ENCODE measurements at places on chromosomes 1 and 21.

DNA sequence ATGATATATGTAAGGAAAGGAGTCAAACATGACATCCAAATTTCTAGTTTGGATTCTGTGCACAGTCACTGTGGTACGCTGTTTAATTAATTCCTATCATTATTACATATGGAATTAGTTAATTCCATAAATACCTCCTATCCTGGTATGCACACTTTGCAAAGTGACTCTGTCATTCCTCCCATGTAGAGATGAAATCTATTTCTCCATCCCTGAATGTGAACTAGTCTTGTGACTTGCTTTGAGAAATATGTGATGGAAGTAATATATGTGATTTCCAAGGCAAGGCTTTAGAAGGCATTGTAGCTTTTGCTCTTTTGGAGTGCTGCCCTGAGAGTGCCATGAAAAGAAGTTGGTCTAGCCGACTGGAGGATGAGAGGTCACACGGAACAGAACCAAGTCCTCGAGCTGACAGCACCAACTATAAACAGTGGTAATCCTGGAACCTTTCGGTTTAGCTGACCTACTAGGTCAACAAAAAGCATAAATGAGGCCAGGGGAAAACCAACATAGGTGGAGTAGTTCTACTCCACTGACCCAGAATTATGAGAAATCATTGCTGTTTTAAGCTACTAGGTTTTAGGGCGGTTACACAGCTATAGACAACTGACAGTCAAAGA is 1.5 kb downstream of the SELENOF start:
- DNase-seq = no peak

DNA sequence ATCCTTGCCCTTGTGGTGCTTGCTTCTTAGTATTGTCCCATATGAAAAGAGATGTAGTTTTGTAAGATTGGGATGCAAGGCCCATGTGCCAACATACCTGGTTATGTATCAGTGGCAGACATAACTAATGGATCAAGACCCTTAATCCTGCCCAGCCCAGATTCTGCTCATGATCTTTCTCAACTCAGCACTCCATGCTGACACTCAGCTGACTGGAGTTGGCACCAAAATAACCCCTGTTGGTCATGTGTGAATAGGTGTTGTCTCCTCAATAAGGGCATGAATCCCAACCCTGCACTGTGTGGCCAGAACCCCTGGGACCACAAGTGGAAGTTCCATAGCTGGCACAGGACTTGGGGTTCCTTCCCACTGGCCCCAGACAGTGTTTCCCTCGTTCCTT is 13.9 kb upstream of the CNR2 start:
- no peak for DNase-seq

DNA sequence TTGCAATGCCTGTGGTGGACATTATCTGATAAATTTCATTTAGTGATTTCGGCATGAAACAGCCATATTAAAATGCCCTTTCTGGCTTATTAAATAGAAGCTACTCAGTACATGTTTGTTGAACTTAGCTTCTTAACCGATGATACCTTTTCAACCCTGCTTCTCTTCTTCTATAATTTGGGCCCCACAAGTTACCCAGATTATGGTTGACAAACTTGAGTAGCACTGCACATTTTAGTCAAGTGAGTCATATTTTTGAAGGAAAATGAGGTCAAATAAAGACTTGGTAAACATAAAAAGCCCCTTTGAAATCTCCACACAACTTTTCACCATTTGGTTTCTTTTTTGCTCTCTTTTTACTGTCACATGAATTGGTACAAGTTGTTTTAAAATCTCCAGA is 33.8 kb downstream of the GIPC2 start:
- DNase-seq = no peak

GRCh38 chr21:36211660-36212512 is 55.3 kb downstream of the DOP1B start:
- DNase-seq = no peak

GRCh38 chr1:192284927-192285326 is 31.9 kb upstream of the RGS21 start:
- DNase-seq = no peak

DNA sequence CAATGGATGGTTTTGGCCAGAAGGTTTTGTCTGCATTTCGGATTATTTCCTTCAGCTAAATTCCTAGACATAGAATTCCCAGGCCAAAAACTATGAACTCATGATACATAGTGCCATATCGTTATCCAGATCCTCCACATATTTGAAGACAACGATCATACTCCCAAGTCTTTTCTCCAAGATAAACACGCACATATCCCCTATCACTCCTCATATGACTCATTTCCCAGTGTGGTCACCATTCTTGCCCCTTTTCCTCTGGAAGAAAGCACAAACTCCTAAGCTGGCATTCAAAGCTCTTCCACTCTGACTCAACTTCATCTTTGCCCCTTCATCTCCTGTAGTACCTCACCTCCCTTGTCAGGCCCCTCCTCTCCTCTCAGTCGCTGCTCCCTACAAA is 277.6 kb downstream of the PLPP3 start:
- DNase-seq = no peak

DNA sequence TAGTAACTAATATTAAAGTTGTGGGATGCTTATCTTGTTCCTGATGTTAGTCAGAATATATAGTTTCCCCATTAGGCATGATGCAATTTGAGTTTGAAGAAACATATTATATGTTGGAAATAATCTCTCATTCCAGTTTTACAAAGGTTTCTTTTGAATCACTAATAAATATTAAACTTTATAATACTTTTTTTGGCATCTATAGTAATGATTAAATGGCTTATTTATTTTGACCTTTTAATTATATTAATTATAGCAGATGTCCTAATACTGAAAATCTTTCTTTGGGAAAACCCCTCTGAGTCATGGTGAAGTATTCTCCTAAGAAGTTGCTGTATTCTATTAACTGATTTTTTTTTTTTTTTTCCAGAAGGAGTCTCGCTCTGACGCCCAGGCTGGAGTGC is 28.5 kb upstream of the PTGS2 start:
- DNase-seq = no peak

GRCh38 chr1:168343566-168343965 is 62.9 kb downstream of the TBX19 start:
- no peak for DNase-seq

GRCh38 chr1:239587574-239588369 is 201.4 kb downstream of the CHRM3 start:
- DNase-seq = no peak

DNA sequence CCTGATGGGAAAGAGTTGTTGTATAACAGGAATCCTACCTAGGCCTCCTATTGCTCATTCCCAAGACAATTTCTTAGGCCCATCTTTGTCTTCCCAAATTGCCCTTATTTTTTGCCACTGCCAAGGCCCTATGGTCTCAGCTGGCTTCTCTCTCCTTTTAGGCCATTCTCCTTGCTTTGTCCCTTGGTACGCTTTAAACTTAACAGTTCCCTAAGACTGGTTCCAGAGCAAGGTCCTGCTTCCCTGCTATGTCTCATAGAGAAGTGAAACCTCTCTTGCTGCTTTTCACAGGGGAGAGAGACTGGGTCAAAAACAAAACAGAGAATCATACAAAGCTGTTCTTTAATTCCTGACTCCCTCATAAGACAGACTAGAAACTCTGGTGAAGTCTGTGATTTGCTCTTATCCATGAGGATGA is 77.1 kb downstream of the XCL2 start:
- DNase-seq = no peak

DNA sequence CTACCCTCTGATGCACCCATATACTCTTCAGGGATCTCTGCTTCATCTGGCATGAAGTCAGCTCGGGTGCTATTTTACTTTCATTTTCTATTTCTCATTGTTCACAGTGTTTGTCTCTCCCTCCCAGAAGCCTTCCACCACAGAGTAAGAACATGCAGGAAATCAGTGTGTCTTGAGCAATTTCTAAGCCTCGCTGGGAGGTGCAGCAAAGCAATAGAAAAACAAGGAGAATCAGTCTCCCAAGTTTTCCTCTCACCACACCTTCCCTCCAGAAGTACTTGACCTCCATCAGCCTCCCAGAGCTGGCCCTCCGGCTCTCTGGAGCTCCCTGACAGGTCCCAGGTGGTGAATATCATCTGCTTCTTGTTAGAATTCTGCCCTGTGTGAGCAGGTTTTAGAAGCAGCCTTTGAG is 594.7 kb upstream of the CAMK1G start:
- no peak for DNase-seq

DNA sequence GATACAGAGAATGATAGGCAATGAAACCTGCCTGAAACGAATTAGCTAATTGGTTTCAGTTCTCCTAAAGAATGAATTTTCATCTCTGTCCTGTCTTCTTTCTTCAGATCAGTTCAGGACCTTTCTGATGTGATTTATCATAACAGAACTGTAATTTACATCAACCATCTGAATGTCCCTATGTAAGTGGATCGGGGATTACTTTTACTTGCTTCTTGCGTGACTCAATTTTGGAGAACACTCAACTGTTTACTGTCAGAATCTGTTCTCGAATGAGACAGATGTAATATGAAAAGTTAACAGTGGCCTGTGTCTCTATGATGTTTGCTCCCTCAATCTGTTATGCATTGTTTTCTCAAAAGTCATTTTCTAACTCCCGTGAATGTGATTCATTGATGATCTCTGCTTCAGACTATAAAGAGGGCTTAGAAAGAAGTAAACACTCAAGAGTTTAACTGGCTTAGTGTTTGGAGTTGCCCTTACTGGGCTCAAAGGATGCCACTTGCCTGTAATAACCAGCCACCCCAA is 111.0 kb downstream of the GABPA start:
- DNase-seq = no peak

GRCh38 chr1:4150262-4150661 is 250.2 kb upstream of the C1orf174 start:
- DNase-seq = no peak

DNA sequence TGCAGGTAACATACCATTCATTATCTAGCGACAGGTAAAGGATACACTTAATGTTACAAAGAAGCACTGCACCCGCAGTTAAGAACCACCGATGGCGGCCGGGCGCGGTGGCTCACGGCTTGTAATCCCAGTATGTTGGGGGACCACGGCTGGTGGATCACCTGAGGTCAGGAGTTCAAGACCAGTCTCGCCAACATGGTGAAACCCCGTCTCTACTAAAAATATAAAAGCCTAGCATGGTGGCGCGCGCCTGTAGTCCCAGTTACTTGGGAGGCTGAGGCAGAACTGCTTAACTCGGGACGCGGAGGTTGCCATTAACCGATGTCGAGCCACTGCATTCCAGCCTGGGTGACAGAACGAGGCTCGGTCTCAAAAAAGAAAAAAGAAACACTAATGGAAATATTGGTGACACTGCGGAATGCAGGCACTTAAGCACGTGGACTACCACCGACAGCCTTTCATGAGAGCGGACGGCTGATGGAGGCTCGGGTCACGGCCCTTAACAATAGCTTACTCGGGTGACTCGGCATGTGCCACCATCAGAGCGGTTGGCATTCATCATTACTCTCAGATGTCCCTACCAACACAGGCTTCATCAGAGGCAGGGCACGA is 542 bp downstream of the GAS5 start:
- no peak for DNase-seq

DNA sequence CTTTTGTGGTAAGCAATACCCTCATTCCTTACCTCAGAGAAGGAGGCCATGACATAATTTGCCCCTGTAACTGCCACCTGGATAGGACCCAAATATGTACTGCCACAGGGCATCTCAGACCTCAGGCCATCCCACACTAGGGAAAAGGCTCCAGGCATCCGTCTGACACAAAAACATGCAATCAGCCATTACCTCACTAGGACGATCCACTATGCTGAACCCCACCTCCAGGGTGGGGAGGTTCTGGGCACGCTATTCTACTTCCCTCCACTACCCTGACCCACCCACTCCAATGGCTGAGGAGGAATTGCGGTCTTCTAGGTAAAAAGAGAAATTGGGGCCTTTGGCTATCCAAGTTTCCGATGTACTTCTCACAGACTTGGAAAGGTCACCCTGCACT is 53.6 kb downstream of the ERI3 start:
- no peak for DNase-seq

- DNase-seq = no peak
These were observed 117.4 kb upstream of the PLPPR5 start for GRCh38 chr1:99122039-99122438.

DNA sequence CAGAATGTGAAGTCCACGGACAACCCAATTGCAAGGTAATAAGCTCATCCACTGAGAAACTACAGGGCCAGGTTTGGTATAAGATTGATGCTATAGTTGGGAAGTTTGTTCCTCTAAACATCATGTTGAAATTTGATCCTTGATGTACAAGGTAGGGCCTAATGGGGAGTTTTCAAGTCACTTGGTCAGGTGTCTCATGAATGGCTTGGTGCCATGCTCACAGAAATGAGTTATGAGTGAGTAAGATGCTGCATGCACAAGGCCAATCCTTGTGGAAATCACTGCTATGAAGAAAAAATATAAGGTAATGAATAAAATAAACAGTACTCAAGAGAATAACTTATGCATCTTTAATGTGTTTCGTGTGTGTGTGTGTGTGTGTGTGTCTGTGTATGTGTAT is 1891.2 kb downstream of the NCAM2 start:
- DNase-seq = no peak

DNA sequence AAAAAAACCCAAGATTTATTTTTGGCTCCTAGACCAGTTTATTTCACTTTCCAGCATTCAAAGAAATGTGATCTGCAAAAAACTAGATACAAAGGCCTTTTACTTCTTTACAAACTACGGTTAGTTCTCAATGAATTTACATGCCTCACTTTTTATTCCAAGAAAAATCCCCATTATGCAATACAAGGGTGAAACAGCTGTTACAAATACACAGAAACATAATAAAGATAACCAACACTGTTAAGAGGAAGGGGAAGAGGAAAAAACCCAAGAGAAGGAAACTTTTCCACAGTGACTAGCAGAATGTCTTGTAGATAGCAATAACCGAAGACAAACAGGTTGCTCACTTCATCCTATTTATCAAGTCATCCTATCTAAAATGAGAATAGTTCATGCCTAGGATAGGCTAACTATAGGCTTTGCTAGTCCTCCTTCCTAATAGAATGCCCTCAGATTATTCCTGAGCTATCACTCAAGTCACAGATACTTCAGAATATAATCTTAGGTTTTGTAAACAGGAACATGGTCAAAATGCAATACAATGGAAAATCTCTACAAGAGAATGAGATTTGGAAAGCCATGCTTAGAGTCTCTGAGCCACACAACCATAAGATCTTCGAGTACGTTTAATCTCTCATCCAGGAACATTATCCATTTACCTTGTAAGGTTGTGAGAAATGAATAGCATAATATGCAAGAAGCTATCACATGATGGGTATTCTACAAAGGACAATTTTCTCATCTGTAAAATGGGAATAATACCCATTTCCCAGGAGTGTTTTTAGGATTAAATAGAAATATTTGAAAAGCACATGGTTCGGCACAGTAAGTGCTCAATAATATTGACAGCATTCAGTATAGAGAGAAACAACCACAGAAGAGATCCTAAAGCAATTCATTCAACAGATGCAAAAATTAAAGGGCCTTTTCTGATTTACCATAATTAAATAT is 5.4 kb downstream of the PNRC2 start:
- no peak for DNase-seq

DNA sequence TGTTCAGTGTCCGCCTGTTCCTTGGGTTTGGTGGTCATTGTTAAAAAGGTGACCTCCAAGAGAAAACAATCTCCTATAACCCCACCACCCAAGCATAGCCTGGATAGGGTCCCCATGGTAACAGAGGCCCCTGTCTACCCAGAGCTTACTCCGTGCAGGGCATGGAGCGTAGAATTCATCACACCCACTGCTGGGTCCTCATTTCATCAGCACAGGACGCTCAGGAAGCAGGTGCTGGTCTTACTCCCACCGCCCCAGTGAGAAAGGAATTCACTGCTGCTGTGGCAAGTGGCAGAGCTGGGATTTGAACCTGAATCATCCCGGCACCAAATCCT is 37.0 kb downstream of the ARHGEF10L start:
- no peak for DNase-seq

GRCh38 chr1:21338573-21339355 is 48.5 kb upstream of the ECE1 start:
- no peak for DNase-seq

GRCh38 chr21:42465008-42465802 is 30.8 kb downstream of the RSPH1 start:
- no peak for DNase-seq

Data from activated CD8-positive, alpha-beta memory T cell treated with anti-CD3 and anti-CD28 coated beads for 1 hour (primary cell).